Fibroblast of skin of back (primary cell): ENCODE measurements at places on chromosomes 5 and 9.

DNA sequence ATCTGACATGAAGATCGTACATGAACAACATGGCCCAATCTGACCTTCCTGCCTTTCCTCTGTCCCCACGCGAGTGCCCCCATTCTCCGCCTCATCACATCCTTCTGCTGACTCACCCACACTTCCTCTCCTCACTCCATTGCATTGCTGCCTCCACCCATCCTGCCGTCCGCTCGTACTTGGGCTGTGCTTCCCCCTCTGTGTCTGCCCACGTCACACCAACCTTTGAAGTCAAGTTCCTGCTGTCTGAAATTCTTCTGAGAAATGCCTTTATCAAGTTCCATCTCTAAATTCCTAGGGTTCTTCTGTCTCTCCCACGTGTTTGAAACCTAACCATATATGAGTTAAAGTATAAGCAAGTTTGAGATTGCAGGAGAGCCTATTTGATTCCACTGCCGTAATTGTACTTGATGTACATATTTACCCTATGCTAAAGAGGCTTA lies 18.0 kb upstream of the STARD4 start:
- DNase-seq: peak; percentile 86

DNA sequence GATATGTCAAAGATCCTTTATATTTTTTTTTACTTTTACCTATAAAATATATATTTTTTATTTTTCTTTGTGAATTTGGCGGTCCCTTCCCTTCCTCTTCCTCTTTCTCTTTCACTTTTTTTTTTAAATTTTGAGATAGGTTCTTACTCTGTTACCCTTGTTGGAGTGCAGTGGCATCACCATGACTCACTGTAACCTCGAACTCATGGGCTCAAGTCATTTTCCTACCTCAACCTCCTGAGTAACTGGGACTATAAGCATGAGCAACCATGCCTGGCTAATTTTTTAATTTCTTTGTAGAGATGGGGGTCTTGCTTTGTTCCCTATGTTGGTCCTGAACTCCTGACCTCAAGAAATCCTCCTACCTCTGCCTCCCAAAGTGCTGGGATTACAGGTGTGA lies 258.0 kb upstream of the CLINT1 start:
- DNase-seq: no peak

DNA sequence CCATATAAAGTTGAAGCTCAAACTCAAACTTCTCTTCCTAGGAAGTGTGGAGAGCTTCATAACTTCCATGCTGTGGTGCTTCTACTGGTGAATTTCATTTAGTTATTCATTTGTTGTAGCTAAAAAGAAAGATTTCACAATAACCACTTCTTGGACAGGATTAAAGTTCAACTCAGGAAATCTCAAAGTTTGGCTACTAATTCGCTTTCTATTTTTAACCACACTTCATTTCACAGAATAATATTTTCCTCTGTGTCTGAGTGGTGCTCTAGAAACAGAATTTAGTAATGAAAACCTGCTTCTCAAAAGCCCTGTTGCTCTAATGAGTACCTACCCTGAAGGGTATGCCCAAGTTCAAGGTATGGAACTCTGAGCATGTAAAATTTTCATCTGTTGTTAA lies 73.9 kb downstream of the ACTBL2 start:
- no peak for DNase-seq

- DNase-seq: no peak
Observed at GRCh38 chr9:127546125-127546832, 65.8 kb upstream of the STXBP1 start.

GRCh38 chr5:173642191-173642816 lies 25.9 kb upstream of the BOD1 start:
- DNase-seq: no peak

- no peak for DNase-seq
Observed at GRCh38 chr9:133930682-133931485, 61.2 kb downstream of the VAV2 start.

DNA sequence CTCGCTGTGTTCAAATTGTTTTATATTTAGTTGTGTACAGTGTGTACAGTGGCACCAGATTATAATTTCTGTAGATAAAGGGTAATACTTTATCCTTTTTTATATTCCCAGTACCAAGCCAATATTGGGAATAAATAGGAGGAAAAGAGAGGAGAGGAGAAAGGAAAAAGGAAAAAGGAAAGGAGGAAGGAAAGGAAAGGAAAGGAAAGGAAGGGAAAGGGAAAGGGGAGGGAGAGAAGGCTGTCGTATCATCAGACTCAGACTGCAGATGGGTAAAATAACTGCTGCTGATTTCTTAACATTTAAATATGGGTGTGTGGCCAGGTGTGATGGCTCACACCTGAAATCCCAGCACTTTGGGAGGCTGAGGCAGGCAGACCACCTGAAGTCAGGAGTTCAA lies 51.0 kb downstream of the C5orf22 start:
- no peak for DNase-seq

DNA sequence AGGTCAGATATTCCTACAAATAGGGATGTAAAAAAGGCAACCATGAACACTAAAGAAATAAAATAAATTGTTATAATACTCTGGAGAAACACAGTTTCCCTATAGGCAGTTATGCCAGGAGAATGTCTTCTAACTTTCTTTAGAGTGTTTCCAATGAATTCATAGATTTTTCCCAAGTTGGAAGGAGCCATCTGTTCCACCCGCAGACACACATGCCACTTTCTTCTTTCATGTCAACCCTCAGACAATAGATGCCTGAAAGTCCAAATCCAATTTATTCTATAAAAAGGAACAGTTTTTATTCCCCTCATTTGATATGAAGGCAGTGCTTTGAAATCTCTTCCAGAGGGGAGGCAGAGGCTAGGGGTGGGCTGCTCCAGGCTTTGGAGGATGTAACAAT lies 418.1 kb downstream of the ACTL7B start:
- no peak for DNase-seq

DNA sequence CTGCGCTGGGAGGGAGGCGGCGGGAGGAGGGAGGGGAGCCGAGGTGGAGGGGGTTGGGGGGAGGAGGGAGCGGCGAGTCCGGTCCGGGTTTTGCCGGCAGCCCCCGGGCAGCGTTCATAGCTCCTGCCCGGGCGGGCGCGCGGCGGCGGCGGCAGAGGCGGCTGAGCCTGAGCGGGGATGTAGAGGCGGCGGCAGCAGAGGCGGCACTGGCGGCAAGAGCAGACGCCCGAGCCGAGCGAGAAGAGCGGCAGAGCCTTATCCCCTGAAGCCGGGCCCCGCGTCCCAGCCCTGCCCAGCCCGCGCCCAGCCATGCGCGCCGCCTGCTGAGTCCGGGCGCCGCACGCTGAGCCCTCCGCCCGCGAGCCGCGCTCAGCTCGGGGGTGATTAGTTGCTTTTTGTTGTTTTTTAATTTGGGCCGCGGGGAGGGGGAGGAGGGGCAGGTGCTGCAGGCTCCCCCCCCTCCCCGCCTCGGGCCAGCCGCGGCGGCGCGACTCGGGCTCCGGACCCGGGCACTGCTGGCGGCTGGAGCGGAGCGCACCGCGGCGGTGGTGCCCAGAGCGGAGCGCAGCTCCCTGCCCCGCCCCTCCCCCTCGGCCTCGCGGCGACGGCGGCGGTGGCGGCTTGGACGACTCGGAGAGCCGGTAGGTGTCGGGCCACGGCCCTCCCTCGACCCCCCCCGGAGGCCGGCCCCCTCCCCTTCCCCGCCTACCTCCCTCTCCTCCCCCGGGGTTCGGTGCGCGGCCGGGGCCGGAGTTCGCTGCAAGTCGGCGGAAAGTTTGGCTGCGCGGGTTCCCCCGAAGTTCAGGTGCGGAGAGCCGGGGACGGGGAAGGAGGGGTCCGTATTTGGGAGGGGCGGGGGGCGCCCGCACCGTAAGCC lies at the start of gene CXXC5:
Gene CXXC5 (plus strand): TSS at position 145 of the 877 bp plus-strand sequence. CDS start 32,175 bp downstream, outside the sequence.
- DNase-seq: peak; percentile 90

GRCh38 chr5:159411115-159411514 lies 80.8 kb upstream of the IL12B start:
- no peak for DNase-seq

DNA sequence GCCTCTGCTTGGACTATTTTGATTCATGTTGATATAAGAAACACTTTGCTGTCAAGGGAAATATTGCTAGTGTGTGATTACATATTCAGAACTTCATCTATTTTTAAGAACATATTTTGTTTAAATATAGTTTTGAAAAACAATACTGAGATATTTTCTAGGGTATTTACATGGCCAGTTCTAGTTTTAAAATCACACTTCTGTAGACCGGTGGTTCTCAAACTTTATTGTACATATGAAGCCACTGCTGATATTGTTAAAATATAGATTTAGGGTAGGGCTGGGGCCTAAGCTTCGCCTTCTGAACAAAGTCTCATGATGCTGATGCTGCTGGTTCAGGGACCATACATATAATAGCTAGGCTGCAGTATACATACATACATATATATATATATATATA lies 1000.0 kb downstream of the PTPRD start:
- no peak for DNase-seq

DNA sequence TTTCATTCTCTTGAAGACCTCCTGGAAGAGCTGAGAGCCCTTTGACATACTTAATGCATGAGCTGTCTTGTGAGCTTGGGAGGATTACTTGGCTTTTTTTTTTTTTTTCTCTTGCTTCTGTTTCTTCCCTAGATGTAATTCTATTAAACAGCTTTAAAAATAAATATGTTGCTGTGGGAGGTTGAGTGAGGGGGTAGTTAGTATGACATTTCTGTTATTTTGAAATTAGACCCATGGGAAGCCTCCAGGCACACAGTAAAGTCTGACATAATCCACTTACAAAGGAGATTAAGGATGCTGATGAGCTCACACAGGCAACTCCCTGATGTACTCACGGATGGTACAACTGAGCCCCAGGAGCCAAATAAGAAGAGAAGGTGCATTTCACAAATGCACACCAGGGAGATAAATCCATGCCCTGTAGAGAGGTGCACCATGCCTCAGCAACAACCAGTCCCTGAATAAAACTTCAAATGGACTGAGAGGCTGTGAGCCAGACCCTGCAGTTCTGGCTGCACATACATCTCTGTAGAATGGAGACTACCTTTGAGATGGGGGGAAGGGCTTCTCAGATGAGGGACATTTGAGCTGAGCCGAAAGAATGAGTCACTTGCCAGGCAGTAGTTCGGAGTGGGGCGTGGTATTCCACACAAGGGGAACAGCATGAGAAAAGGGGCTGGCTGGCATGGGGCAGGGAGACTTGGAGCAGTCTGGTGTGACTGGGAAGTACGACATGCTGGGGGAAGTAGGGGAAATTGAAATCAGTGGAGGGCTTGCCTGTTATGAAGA lies 68.7 kb downstream of the ACTL7B start:
- peak; percentile 94 for DNase-seq

DNA sequence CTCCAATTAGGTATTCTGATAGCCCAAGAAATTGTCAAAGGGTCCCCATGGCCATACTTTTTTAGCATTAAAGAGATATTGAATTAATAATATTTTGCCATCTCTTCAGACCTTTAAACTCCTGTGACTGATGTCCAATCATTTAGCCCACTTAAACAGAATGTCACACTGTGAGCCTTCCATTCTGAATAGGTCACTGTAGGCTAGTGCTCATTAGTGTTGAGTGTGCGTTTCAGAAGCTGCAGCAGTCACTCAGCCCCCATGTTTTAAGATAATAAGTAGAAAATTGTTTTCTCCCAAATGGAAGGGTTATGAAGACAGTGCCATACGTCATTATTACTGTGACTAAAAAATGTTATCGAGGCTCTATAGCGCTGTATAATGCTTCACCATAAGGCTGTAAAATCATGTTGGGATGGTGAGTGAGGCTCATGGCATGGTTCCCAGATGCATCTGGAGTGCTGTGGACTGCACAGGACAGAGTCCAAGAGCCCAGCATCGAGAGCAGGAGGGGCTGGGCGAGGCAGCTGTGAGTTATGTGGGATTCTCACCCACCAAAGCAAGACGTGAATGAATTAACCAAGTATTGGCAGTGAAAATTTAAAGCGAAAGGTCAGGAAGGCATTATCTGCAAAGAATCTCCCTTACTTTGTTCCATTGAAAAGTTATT lies 2112.9 kb upstream of the WWC1 start:
- no peak for DNase-seq

DNA sequence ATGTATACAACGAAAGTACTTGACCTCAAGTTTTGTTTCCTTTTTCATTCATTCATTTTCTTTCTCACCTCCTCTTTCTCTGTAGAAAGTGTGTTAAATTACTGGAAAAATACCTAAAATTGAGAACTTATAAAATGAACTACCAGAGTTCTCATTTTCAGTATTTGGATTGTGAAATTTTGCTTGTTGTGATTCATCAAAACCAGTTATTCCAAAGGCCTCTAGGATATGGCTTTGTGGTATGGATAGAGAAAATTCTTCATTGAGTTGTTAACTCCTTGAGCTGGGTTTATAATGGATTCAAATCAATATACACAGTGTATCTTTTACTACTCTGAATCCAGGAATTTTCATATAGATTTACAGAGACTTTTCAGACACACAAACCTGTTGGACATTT lies 287.6 kb downstream of the KDM4C start:
- DNase-seq: no peak
